Retina (tissue), 1 donor: ENCODE measurements at places on chromosomes 1 and 21.

- DNase-seq: no peak
Observed at GRCh38 chr1:65002156-65002507, 35.8 kb upstream of the JAK1 start.

DNA sequence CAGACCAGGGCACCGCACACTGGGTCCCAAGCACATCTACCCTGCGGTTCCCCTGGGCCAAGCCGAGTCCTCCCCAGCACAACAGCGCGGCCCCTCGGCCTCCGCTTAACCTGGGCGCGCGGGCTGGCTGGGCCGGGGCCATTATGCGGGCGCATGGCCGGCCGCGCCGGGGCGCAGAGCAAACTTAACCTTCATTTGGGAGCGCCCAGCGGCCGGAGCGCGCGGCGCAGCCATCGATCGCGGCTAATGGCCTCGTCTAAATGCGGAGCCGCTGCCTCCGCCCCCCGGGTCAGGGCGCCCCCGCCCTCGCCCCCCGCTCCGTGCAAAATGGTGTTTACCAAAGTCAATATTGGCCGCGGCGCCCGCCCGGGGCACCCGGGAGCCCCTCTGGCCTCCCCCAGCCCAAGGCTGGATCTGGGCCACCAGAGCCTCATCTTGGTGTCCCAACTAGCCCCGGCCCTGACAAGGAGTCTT, 272.1 kb downstream of the TRABD2B start:
- DNase-seq: peak; percentile 57

- DNase-seq: no peak
Observed at GRCh38 chr21:29382030-29382654, 83.4 kb downstream of the BACH1 start.

- DNase-seq: no peak
Observed at GRCh38 chr1:15282038-15282437, 35.0 kb downstream of the FHAD1 start.

- peak; percentile 53 for DNase-seq
Observed at GRCh38 chr1:64282351-64282750, 78.9 kb downstream of the UBE2U start.

- DNase-seq: peak; percentile 27
Observed at GRCh38 chr1:14553711-14554110, 44.8 kb upstream of the KAZN start.

- peak; percentile 69 for DNase-seq
Observed at GRCh38 chr1:9201401-9202239, 33.0 kb upstream of the H6PD start.
